Left hindlimb (tissue), 1 donor: ENCODE measurements at places on chromosomes 5 and 9.
A peak's percentile ranks its signal among the peaks of the same experiment; 100 is the strongest.

DNA sequence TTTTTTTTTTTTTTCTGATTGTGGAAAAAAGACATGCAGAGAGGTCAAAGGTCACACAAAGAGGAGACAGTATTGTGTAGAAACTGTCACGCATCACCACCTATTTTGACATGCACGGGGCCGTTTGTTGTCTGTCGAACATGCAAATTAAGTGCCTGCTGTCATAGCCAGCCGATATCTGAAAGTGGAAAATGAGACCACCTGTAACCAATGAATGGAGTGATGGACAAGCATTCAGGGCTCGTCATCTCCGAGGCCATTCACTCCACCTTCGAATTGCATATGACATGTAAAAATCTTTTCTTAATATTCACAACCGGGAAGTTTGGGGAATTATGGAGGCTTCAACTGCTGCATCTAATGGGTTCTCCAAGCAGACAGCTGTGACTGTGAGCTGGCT lies 512.2 kb upstream of the ADAMTS16 start:
- no peak for DNase-seq

- DNase-seq: no peak
Observed at GRCh38 chr9:12680341-12680740, 12.8 kb upstream of the TYRP1 start.

- no peak for DNase-seq
Observed at GRCh38 chr5:61675015-61675692, 343.1 kb downstream of the ZSWIM6 start.

GRCh38 chr9:81649475-81650240 lies 39.7 kb downstream of the TLE1 start:
- DNase-seq: no peak

DNA sequence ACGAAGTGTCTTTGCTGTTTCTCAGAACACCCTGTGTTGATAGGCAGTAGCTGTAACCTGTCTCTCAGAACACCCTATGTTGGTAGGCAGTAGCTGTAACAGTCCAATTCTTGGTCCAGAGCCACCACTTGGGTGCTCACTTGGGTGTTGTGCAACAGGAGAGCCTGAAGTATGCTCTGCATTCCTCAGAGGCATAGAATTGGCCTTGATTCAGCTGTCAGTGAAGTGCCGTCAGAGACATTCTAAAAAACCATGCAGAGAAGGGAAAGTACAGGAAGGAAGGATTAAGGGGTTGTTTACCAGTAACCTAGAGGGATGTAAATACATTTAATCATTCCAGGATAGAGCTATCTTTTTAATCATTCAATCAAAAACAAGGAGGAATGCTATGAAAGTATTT lies 231.2 kb downstream of the ARRDC3 start:
- no peak for DNase-seq

GRCh38 chr5:79886456-79886855 lies 104.6 kb downstream of the MTX3 start:
- DNase-seq: no peak

- peak; percentile 70 for DNase-seq
Observed at GRCh38 chr5:139659695-139660101, 11.5 kb downstream of the CXXC5 start.

- DNase-seq: no peak
Observed at GRCh38 chr9:95623640-95624039, 106.9 kb upstream of the PTCH1 start.

DNA sequence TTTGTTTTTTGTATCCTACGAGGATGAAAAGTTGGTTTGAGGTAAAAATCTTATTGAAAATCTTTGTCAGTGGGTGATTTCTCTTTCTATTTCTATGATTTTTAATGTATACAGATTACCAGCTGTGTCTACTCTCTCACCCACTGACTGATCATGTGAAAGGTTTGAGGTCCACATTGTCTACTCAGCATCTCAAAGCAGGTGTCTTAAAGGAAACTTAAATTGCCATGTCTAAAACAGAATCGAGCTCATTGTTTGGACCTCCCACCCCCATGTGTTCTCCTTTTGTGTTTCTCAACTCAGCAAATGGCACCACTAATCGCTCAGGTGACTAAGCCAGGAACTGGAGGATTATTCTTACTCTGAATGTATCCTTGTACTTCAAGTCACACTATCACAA lies 121.5 kb downstream of the YTHDC2 start:
- no peak for DNase-seq
